ENCODE measurements at places on chromosomes 1 and 21.

GRCh38 chr1:225845571-225846259, 35.8 kb downstream of the EPHX1 start:
- DNase-seq: peak; percentile 60

DNA sequence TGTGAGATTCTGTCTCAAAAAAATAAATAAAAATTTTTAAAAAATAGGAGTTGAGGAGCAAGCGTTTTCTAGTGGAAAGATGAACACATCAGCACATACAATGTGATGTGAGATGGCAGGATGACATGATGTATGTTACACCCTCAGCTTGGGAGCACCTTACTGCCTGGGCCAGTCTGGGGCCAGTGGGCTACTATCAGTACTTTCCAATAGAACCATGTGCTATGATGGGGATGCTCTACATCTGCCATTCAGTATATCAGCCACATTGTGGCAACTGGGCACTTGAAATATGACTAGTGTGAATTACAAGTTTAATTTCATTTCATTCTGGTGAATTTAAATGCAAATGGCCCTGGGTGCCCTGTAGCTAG, 156.0 kb downstream of the PGBD5 start:
- no peak for DNase-seq

DNA sequence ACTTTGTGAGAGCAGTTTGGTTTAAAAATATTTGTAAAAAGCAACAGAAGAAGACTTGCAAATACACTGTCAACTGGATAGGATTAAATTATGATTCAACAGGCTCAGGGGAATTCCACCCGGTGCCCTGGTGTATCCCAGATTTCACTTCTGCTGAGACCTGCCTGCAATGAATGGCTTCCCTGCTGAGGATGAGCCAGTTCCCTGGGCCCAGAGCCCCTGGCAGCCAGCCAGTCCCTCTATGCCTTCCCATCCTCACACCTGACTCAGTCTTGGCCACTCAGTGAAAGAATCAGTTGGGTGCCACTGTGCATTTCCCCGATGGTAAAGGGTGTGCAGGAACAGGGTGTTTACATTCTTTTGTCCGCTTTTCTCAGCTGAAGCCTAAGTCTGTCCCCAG, 64.4 kb downstream of the KCTD3 start:
- no peak for DNase-seq

- no peak for DNase-seq
These were observed 7.6 kb downstream of the ATP1A1 start for GRCh38 chr1:116380499-116381242.

DNA sequence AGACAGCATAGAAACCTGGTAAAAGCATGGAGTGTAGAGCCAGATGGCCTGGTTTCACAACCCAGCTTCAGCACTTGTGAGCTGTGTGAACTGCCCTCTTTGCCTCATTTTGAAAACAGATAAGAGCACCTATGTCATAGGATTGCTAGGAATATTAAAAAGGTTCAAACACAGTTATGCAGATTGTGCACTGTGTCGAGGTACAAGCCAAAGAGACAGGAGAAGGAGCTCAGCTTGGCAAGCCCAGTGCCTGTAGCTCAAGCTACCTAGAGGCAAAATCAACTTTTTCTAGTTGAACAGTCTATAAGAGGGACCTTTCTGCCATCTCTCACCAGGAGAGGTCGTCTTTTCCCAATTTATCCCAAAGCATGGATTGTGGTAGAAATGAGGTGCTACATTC, 5.0 kb downstream of the CHODL start:
- no peak for DNase-seq

DNA sequence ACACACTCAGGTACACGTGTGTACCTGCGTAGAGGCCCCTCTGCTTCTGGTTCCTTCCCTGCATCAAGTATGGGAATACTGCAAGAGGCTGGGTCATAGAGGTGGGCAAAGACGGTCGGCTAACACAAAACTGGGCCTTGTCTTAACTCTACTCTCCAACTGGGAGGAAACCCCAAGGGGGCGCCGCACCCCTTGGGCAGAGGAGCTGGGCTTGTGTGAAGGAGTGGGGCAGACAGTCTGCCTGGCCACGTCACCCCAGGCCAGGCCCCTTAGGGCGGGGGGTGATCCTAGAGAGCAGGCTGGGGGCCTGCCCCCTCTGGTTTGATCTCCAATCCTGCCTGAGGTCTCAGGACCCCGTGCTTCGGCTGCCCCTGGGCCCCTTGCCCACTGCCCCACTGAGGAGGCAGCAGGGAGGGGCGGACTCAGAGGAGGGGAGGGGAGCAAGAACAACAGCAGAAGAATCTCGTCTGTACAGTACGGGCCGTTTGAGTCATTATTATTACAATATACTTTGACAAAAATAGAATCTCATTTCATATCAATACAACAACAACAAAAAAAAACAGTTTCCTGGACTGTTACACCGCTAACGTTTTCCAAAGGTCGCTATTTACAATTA, 34.7 kb downstream of the MEF2D start:
- no peak for DNase-seq

- no peak for DNase-seq
These were observed 56.9 kb downstream of the KRTAP19-8 start for GRCh38 chr21:30981403-30981802.

- peak; percentile 35 for DNase-seq
These were observed 637 bp downstream of the LYPLA2 start for GRCh38 chr1:23791516-23792047.

GRCh38 chr21:43585514-43585913, 73.8 kb downstream of the HSF2BP start:
- no peak for DNase-seq

GRCh38 chr1:181100015-181100905, 11.8 kb downstream of the IER5 start:
- DNase-seq: peak; percentile 33

DNA sequence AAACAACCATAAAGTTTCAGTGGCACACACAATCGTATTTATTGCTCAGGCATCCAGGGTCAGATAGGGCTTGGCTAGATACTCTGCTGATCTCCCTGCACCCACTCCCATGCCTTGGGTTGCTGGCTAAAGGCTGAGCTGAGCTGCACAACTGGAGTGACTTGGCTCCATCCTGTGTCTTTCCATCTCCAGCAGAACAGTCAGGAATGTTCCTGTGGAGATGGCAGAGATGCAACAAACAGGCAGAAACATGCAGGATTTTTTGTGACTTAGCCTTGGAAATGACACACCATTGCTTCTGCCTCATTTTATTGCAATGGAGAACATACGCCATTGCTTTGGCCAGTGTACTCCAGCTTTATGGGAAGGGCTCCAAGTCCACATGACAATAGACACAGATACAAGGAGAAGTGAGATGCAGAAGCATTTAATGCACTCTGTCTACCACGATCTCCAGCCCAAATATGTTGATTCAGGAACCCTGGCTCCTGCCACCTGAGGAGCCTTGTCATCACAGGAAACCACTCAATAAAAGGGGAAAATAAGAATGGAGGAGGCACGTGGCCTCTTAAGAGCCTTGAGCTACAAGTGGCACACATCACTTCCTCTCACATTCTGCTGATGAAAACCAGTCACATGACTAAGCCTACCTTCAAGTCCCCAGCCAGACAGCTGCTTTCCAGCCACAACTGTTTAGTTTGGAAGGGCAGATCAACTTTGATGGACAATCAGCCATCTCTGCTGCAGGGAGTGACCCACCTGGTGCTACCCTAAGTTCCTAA, 10.1 kb upstream of the GUCA2B start:
- DNase-seq: no peak

GRCh38 chr1:87959236-87959635, 630.6 kb downstream of the LMO4 start:
- DNase-seq: no peak

DNA sequence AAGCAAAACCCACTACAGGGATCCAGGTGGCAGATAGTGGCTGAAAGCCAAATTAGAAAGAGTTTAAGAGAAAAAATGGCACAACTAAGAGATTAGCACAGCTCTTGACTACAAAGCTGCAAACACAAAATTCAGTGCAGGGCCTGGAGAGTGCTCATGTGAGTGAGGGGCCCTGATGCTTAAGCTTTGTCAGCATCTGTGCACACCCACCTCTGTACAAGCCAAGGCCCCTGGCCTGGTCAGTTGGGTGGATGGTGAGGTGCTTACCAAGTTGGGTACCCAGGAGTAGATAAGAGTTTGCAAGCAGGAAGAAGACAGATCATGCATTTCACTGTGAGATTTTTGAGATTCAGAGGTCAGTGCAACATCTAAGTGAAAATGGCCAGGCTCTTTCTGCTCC, 62.7 kb upstream of the ATP1B1 start:
- no peak for DNase-seq

GRCh38 chr1:111275079-111275478, 15.6 kb upstream of the CHIA start:
- DNase-seq: no peak

DNA sequence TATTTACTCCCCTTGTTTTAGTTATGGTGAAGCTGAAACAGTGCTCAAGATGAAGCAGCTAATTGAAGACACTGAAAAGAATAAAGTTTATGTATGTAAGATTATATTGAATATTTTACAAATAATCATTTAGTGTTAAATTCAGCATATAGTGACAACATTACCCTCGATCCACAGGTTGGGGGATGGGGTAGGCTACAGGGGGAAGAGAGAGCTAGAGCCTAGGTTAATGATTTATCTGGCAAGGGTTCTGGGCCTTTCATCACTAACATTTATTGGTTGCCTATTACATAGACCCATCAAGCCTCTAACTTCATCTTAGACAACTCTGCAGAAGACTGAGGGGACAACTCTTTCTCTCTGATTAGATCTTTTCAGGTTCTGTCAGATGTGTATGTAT, 21.3 kb downstream of the ZCCHC17 start:
- no peak for DNase-seq

- DNase-seq: no peak
These were observed 216.3 kb upstream of the CAMK1G start for GRCh38 chr1:209367061-209367772.

- DNase-seq: no peak
These were observed 269.4 kb downstream of the AMY1C start for GRCh38 chr1:104018922-104019674.

GRCh38 chr1:1968767-1969504, 34.6 kb downstream of the CFAP74 start:
- DNase-seq: no peak

- DNase-seq: no peak
These were observed 85.7 kb upstream of the COL11A1 start for GRCh38 chr1:103194060-103194459.

DNA sequence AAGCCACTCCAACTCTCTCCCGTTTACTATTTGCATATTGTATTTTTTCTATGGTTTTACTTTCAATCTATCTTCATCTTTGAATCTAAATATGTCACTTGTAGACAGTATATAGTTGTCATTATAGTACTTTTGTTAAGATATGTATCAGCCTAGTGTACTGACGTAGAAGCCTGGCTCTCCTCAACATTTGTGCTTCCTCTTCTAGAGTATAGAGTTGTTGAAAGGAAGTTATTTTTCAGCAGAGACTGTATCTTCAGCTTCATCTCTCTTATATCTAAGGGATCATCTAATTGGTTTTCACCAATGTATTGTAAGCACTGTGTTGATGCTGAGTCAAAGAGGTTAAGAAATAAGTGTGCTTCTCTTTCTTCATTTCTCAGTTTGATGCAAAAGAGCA, 192.8 kb downstream of the LMO4 start:
- no peak for DNase-seq

DNA sequence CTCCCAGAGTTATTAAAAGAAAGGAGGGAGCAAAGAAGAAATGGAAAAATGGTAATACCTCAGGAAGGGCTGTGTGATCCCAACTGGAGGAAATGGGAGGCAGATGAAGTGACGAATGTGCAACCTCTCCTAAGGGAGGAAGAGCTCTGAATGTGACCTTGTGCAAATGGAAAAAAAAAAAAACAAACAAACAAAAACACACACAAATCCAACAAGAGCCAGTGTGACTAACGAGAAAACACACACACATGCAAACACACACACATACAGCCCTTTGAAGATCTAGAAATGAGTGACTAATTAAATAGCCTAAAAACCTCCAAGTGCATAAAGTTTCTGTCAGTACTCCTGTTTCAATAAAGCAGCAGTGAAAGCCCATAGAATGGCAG, 49.0 kb downstream of the CCN1 start:
- no peak for DNase-seq

DNA sequence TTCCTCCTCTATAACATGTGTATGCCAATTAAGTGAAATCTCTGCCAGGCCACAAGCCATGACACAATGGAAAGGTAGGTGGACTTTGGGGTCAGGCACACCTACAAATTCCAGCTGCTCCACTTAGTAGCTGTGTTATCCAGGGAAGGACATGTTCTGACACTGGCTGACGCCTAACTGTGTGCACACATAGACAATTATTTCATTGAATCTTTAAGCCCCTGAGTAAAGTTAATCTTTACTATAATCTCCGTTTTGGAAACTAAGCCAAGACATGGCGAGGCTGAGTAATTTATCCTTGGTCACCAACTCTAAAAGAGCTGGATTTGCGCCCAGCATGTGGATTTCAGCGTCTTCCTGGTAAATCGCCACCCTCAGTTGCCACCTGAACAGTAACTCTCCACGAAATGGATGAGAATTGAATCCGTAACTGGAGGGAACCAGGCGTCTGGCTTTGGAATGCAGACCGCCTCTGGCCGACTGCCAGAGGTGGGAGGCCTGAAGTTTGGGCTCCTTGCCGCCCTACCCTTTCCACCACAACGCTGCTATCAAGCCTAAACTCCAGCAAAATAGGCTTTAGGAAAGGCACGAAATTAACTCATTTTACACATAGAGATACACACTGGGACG, 888 bp upstream of the SNRPE start:
- no peak for DNase-seq

DNA sequence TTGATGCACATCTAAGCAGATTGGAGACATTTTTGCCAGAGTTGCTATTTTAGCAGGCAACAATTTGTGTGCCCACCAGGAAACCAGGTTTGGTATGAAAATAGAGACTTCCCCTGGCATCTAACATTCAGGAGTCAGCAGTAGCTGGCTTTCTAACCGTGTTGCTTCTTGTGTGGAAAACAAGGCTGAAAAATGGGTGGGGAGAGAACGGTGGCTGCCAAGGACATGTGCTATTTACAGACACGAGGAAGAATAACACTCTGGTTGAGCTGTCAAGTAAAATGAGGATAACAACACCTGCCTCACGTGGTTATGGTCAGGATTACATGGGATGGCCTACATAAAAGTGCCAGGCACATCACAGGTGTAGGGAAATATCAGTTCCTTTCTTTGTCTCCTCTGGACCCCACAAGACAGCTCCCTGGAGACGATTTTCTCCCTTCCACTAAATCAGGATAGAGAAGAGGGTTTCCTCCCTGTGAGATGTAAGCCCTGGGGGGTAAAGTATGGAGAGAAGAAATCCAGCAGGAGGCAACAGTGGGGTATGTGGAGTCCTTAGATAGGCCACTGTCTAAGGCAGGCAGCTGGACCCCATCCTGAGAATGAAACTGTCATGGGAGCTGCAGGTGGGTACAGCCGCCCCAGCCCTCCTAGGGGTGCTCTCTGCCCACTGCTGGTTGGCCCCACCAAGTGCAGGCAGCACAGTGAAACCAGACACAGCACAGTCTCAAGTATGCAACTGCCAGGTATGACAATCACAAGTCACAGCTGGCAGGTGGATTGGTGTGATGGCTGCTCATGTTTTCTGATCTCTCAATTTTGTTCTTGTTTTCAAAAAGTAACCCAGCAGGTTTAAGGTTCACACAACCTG, 80.3 kb downstream of the TENT5C start:
- no peak for DNase-seq
